ENCODE measurements at places on chromosomes 5 and 9. TPM values are rescaled to one million over a fixed set of nuclear protein-coding genes. Genes with fewer than 3 reads are reported as not detected.
A peak's percentile ranks its signal among the peaks of the same experiment; 100 is the strongest.

DNA sequence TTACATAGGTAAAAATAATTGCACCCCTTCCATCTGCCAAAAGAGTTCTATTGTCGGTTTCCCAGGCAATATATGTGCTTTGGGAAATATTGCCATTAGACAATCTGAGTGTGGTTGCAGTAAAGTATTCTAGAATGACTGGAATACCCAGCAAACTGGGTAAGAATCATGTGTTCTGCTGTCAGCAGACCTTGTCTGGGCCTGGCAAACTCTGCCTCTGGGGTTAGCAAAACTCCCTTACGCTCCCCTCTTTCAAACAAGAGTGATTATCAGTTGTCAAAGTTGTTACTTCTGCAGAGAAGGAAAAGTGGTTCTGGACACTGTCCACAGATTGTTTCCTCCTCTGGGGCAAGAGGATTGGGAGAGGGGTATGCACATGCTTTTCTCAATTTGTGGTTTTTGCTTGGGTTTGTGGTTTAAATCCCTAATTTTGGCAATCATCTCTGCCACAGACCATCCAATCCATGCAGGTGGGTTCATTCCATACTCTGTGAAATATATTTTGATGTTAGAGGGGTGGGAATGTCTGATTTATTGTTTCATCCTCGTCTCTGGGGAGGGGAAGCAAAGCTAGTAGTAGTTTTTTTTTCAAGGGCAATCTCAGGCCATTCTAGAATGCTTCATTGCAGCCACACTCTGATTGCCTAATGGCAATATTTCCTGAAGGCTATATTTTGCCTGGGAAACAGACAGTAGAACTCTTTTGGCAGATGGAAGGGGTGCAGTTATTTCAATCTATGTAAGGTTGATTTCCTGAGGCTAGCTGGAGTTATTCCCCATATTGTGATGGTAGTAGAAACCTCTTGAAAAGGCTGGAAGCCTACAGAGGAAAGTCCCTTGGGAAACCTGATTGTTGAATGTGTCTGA lies 24.0 kb upstream of the TNFSF15 start:
- no peak overlapping the region for H3K4me3 ChIP-seq
- no peaks in the 10 kb centered on the region for H3K36me3 ChIP-seq
- no peaks in the 10 kb centered on the region for H3K4me1 ChIP-seq
- H3K27ac ChIP-seq, result no peak overlapping the region
- no peaks in the 10 kb centered on the region for H3K27me3 ChIP-seq
- peak; percentile 20 for DNase-seq

DNA sequence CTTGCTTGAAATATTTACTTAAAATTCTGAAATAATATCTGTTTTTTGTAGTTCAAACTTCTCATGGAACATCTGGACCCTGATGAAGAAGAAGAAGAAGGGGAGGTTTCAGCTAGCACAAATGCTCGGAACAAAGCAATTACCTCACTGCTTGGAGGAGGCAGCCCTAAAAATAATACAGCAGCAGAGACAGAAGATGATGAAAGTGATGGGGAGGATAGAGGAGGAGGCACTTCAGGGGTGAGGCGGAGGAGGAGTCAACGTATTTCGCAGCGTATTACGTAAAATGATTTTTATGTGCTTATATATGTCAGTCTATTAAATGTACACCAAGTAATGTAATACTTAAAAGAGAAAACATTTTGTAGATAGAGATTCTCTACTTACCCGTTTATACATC lies 185.4 kb downstream of the CPLANE1 start:
- no peak overlapping the region for H3K27ac ChIP-seq
- no peak for DNase-seq
- no peaks in the 10 kb centered on the region for H3K36me3 ChIP-seq
- no peaks in the 10 kb centered on the region for H3K27me3 ChIP-seq
- H3K4me3 ChIP-seq, result no peak overlapping the region
- no peaks in the 10 kb centered on the region for H3K4me1 ChIP-seq

DNA sequence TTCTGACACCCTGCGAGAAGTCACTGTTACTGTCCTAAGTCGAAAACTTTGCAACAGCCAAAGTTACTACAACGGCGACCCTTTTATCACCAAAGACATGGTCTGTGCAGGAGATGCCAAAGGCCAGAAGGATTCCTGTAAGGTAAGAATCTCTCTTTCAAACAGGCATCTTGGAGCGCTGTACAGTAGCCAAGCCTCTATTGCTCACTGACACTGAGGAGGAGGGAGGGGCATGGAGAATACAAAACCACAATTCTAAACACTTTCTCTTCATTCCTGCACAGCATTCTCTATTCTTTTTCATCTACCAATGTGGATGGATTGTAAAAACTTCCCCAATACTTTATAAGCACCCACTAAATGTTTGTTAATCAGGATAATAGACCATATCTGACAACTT lies 7.4 kb downstream of the GZMK start:
- H3K36me3 ChIP-seq, result no peaks in the 10 kb centered on the region
- H3K27me3 ChIP-seq, result no peaks in the 10 kb centered on the region
- H3K27ac ChIP-seq, result no peak overlapping the region
- no peaks in the 10 kb centered on the region for H3K4me1 ChIP-seq

- H3K36me3 ChIP-seq, result no peaks in the 10 kb centered on the region
- no peak overlapping the region for H3K4me3 ChIP-seq
- H3K4me1 ChIP-seq, result no peaks in the 10 kb centered on the region
Measured at GRCh38 chr9:935348-935965, 41.0 kb upstream of the DMRT3 start.

DNA sequence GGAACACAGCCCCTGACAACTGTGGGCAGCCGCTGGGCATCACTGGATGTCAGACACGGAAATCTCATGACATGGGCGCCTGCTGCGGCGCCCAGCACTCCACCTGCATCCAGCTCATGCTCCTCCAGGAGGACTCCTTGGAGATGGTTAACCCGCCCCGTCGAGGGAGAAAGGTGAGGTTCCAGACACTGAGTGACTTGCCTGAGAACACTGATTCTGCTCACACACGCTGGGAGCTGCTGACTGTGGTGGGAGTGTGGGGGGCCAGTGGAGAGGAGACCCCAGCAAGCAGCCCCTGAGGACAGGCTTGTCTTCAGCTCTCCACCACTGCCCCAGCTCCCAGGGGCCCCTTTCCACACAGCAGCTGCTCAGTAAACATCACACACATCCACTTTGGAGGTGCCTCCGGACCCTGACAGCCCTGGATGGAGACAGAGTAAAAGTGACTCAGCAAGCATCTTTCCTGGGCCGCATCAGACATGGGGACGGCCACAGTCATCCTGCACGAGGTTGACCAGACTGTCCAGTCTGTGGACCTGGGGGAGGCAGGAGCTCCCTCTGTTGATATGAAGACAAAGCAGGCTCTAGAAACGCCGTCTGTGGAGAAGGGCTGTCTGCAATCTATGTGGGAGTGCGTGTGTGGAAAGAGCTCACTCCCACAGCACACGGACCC lies 283.7 kb upstream of the IRX4 start:
- DNase-seq, result peak; percentile 39
- H3K4me1 ChIP-seq, result no peaks in the 10 kb centered on the region
- no peak overlapping the region for H3K4me3 ChIP-seq
- no peaks in the 10 kb centered on the region for H3K36me3 ChIP-seq
- H3K27ac ChIP-seq, result no peak overlapping the region
- no peaks in the 10 kb centered on the region for H3K27me3 ChIP-seq

DNA sequence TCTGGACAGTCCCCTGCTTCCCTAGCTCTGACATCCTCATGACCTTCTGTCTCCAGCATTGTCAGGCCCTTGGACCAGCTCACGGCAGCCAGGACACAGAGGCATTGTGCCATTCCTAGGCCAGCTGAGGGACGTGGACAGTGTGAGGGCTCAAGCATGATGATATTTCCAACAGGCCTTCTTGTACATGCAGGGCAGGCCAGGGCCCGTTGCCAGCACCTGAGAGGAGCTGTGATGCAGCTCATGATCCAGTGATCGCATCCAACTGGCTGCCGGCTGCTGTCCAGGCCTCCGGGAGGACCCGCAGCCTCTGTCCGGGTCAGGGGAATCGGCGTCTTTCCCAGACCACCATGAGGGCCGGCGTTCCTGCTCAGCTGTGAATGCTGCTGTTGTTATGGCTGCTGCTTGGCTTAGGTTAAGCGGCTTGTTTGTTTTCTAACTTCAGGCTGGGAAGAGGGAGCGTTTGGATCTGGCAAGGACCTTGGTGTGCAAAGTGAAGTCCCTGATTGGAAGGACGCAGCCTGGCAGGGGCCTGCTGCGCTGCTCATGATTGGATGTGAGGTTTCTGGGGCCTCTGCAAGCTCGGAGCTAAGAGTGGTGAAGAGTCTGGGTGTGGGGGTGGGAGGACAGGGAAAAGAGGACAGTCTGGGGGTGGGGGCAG lies 53.8 kb downstream of the PDZD2 start:
- H3K36me3 ChIP-seq, result no peaks in the 10 kb centered on the region
- no peaks in the 10 kb centered on the region for H3K4me1 ChIP-seq
- peak; percentile 83 for DNase-seq
- H3K27ac ChIP-seq, result no peak overlapping the region

GRCh38 chr5:11890777-11891176 lies 13.5 kb downstream of the CTNND2 start:
- H3K27me3 ChIP-seq, result no peaks in the 10 kb centered on the region
- no peaks in the 10 kb centered on the region for H3K4me1 ChIP-seq
- H3K27ac ChIP-seq, result no peak overlapping the region
- no peaks in the 10 kb centered on the region for H3K36me3 ChIP-seq
- no peak for DNase-seq
- no peak overlapping the region for H3K4me3 ChIP-seq

- H3K36me3 ChIP-seq, result no peaks in the 10 kb centered on the region
- no peaks in the 10 kb centered on the region for H3K27me3 ChIP-seq
- no peaks in the 10 kb centered on the region for H3K4me1 ChIP-seq
- DNase-seq, result no peak
- H3K4me3 ChIP-seq, result no peak overlapping the region
Measured at GRCh38 chr9:14170392-14170931, 143.5 kb downstream of the NFIB start.

DNA sequence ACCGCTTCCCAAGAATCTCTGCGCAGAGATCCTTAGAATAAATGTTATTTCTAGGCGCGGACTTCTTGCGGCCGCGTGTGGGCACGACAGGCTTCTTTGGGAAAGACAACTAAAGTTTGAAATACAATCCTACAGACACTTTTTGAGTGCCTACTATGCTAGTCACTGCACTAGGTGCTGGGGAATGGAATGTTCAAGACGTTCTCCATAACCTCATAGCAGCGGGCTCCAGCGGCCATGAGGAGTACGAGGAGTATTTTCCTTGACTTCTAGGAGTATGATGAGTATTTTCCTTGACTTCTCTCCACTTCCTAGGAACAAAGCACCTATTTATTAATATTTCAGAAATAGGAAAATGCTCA lies 636 bp upstream of the PWWP2A start:
- H3K27me3 ChIP-seq, result no peaks in the 10 kb centered on the region
- H3K36me3 ChIP-seq, result no peaks in the 10 kb centered on the region
- H3K27ac ChIP-seq, result no peak overlapping the region
- no peak for DNase-seq
- H3K4me1 ChIP-seq, result peaks cover 6% of the 10 kb centered on the region
- peak overlapping the region; percentile 15 for H3K4me3 ChIP-seq

GRCh38 chr5:54621709-54622108 lies 104.2 kb downstream of the SNX18 start:
- DNase-seq, result no peak
- no peaks in the 10 kb centered on the region for H3K27me3 ChIP-seq
- no peaks in the 10 kb centered on the region for H3K4me1 ChIP-seq
- H3K27ac ChIP-seq, result no peak overlapping the region
- H3K4me3 ChIP-seq, result no peak overlapping the region
- no peaks in the 10 kb centered on the region for H3K36me3 ChIP-seq

GRCh38 chr9:137433916-137434431 lies 7.2 kb downstream of the ENTPD8 start:
- no peaks in the 10 kb centered on the region for H3K36me3 ChIP-seq
- no peak overlapping the region for H3K27ac ChIP-seq
- peaks cover 7% of the 10 kb centered on the region for H3K4me1 ChIP-seq
- no peak overlapping the region for H3K4me3 ChIP-seq

GRCh38 chr5:87850843-87851242 lies 417.8 kb downstream of the TMEM161B start:
- H3K36me3 ChIP-seq, result no peaks in the 10 kb centered on the region
- no peak for DNase-seq
- no peaks in the 10 kb centered on the region for H3K27me3 ChIP-seq
- no peaks in the 10 kb centered on the region for H3K4me1 ChIP-seq
- H3K27ac ChIP-seq, result no peak overlapping the region

DNA sequence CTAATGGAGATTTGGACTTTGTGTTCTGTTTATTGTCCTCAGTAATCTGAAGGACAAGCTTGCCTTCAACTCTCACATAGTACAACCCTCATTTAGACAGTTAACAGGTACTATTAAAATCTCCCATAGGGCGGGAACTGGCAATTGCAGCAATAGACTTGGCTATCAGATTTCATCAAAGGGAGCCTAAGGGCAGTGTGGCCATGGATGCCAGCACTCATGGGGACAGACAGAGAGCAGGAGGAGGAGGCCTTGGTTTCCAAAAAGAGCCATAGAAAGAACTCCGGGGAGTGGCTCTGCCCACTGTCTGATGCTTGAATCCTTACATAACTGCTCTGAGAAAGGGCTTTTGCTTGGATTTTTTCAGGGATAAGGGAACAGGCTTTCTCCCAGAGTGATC lies 6.8 kb downstream of the SLC36A1 start:
- no peak for DNase-seq
- peaks cover 44% of the 10 kb centered on the region for H3K4me1 ChIP-seq
- H3K27ac ChIP-seq, result no peak overlapping the region
- H3K4me3 ChIP-seq, result no peak overlapping the region
- no peaks in the 10 kb centered on the region for H3K36me3 ChIP-seq

GRCh38 chr5:169116961-169117461 lies 183.9 kb downstream of the SLIT3 start:
- no peak overlapping the region for H3K4me3 ChIP-seq
- H3K27ac ChIP-seq, result no peak overlapping the region
- peaks cover 3% of the 10 kb centered on the region for H3K4me1 ChIP-seq
- no peaks in the 10 kb centered on the region for H3K27me3 ChIP-seq

- H3K36me3 ChIP-seq, result no peaks in the 10 kb centered on the region
- H3K4me3 ChIP-seq, result peak overlapping the region; percentile 94
- peaks cover 34% of the 10 kb centered on the region for H3K4me1 ChIP-seq
- peak overlapping the region; percentile 94 for H3K27ac ChIP-seq
- peak; percentile 80 for DNase-seq
Measured at GRCh38 chr9:127898433-127899127, 823 bp downstream of the ST6GALNAC6 start.

GRCh38 chr5:142293486-142293885 lies 31.3 kb downstream of the SPRY4 start:
- DNase-seq, result no peak
- no peaks in the 10 kb centered on the region for H3K36me3 ChIP-seq
- H3K4me1 ChIP-seq, result peaks cover 3% of the 10 kb centered on the region
- no peak overlapping the region for H3K4me3 ChIP-seq
- no peaks in the 10 kb centered on the region for H3K27me3 ChIP-seq
- H3K27ac ChIP-seq, result no peak overlapping the region

ZBTB26 gene
- 23.1 TPM for total RNA-seq

CMBL gene
- 4.3 TPM for total RNA-seq

DOCK8 gene
- total RNA-seq, result 51.4 TPM

SLC6A7 gene
- total RNA-seq, result 0.12 TPM

MARVELD2 gene
- total RNA-seq, result 6.9 TPM

PCDHGB1 gene
- 12.5 TPM for total RNA-seq

DMGDH gene
- total RNA-seq, result 18.0 TPM

SHISAL2B gene
- 0.74 TPM for total RNA-seq

MGAT4B gene
- total RNA-seq, result 149 TPM

AJM1 gene
- total RNA-seq, result 13.1 TPM

UBTD2 gene
- total RNA-seq, result 51.8 TPM

LRRC70 gene
- 9.0 TPM for total RNA-seq

C6 gene
- 9.9 TPM for total RNA-seq

SUSD3 gene
- total RNA-seq, result 282 TPM

CTNNA1 gene
- 154 TPM for total RNA-seq

RAPGEF1 gene
- total RNA-seq, result 55.8 TPM

RIC1 gene
- total RNA-seq, result 45.5 TPM

NKD2 gene
- 31.6 TPM for total RNA-seq

CCDC69 gene
- 37.6 TPM for total RNA-seq

Data from testis (tissue), 5 donors.